Activated naive CD8-positive, alpha-beta T cell treated with anti-CD3 and anti-CD28 coated beads, Interleukin-2, amount 10 ng/mL, durations not matched to agents 7 days and 5 days (primary cell): ENCODE measurements at places on chromosomes 12 and 14.

DNA sequence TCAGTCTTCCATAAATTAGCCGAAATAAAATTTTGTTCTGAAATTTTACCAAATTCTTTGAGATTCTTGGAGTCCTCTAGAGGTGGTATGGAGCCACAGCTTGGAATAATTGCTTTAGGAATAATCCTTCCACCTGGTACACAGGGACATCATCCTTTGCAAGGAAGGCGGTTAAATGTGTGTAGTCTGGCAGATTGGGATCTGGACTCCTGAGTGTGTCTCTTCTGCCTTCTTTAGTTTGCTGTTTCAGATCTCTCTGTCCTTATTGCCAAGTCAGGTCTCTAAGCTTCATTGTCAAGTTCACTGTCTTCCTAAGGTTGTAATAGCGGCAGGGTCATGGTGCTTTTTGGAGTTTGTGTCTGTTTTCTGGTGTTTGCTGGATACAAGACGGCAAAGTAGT lies 393.9 kb upstream of the RGS6 start:
- H3K4me3 ChIP-seq, result no peak overlapping the region
- H3K27ac ChIP-seq, result no peak overlapping the region
- DNase-seq, result no peak
- H3K36me3 ChIP-seq, result peaks cover 7% of the 10 kb centered on the region
- peaks cover 10% of the 10 kb centered on the region for H3K4me1 ChIP-seq
- H3K27me3 ChIP-seq, result no peaks in the 10 kb centered on the region

- no peak for DNase-seq
- H3K4me1 ChIP-seq, result peaks cover 13% of the 10 kb centered on the region
- H3K36me3 ChIP-seq, result peaks cover 26% of the 10 kb centered on the region
- H3K27ac ChIP-seq, result no peak overlapping the region
Measured at GRCh38 chr12:121575952-121576625, 4.7 kb downstream of the KDM2B start.

GRCh38 chr14:101109347-101109638 lies 205.8 kb upstream of the RTL1 start:
- no peak for DNase-seq
- H3K27ac ChIP-seq, result no peak overlapping the region
- H3K4me1 ChIP-seq, result no peaks in the 10 kb centered on the region
- peaks cover 3% of the 10 kb centered on the region for H3K27me3 ChIP-seq

GRCh38 chr12:98799822-98800221 lies 154.7 kb downstream of the APAF1 start:
- peaks cover 33% of the 10 kb centered on the region for H3K27me3 ChIP-seq
- H3K4me1 ChIP-seq, result no peaks in the 10 kb centered on the region
- no peak overlapping the region for H3K4me3 ChIP-seq
- H3K27ac ChIP-seq, result no peak overlapping the region

DNA sequence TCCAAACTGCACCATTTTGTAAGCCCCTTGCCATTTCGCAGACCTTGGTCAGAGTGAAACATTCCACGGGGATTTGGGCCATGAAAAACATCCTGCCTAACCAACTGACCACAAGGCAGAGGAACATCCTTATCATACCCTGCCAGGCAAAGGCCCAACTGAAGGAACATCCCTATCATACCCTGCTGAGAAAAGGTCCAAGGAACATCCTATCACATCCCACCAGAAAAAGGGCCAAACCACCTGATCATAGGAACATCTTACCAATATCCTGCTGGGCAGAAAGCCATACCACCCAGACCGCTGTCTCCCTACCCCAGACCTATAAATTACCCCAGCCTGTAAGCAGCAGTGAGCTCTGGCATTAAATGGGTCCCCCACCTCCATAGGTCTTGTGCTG lies 19.4 kb upstream of the LRRC9 start:
- no peak overlapping the region for H3K4me3 ChIP-seq
- H3K27me3 ChIP-seq, result peaks cover 12% of the 10 kb centered on the region
- no peaks in the 10 kb centered on the region for H3K4me1 ChIP-seq
- no peaks in the 10 kb centered on the region for H3K36me3 ChIP-seq
- no peak overlapping the region for H3K27ac ChIP-seq

GRCh38 chr14:94596361-94596760 lies 15.1 kb downstream of the SERPINA5 start:
- no peak for DNase-seq
- no peak overlapping the region for H3K27ac ChIP-seq
- no peak overlapping the region for H3K4me3 ChIP-seq
- H3K4me1 ChIP-seq, result no peaks in the 10 kb centered on the region

DNA sequence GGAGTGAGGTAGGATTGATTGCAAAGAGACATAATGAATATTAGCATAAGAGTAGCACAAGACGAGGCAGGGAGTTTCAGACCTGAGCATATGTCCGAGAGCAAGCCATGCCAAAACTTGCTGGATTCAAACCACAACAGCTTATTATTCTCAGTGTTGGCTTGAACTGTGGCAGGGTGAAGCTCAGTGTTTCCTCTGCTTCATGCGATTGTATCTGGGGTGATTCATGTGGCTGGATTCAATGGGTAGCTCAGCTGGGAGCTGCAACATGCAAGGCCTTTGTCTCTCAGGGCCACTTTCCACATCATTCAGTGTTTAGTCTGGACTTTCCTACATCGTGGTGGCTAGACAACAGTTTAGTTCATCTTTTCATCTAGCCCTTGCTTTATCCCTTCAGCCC lies 22.1 kb upstream of the E2F7 start:
- H3K27me3 ChIP-seq, result peaks cover 5% of the 10 kb centered on the region
- no peaks in the 10 kb centered on the region for H3K4me1 ChIP-seq
- no peak overlapping the region for H3K4me3 ChIP-seq
- H3K27ac ChIP-seq, result no peak overlapping the region
